ENCODE measurements at places on chromosomes 13 and 19. TPM values are rescaled to one million over a fixed set of nuclear protein-coding genes. Genes with fewer than 3 reads are reported as not detected.

The CYP2S1 gene
- polyA plus RNA-seq: not detected

The EBI3 gene
- polyA plus RNA-seq: not detected

The FUT2 gene
- polyA plus RNA-seq: 0.78 TPM

The PTH2 gene
- polyA plus RNA-seq: not detected

The TUBA3C gene
- not detected for polyA plus RNA-seq

The OR7A5 gene
- polyA plus RNA-seq: not detected

The CHST8 gene
- not detected for polyA plus RNA-seq

The EML2 gene
- polyA plus RNA-seq: 11.3 TPM

The PNMA8A gene
- polyA plus RNA-seq: not detected

The USPL1 gene
- 21.9 TPM for polyA plus RNA-seq

The KLF1 gene
- not detected for polyA plus RNA-seq

The LILRB4 gene
- polyA plus RNA-seq: not detected

The CBARP gene
- polyA plus RNA-seq: not detected

Measured in naive thymus-derived CD4-positive, alpha-beta T cell (primary cell).